ENCODE measurements at places on chromosomes 1 and 21.

- no peak for DNase-seq
Observed at GRCh38 chr1:148315071-148315811, 163.2 kb upstream of the NBPF11 start.

GRCh38 chr1:92877081-92877711 lies 45.4 kb downstream of the RPL5 start:
- DNase-seq, result no peak

GRCh38 chr1:29679828-29680558 lies 443.7 kb downstream of the PTPRU start:
- no peak for DNase-seq

GRCh38 chr1:202215472-202216130 lies 22.0 kb downstream of the LGR6 start:
- no peak for DNase-seq

DNA sequence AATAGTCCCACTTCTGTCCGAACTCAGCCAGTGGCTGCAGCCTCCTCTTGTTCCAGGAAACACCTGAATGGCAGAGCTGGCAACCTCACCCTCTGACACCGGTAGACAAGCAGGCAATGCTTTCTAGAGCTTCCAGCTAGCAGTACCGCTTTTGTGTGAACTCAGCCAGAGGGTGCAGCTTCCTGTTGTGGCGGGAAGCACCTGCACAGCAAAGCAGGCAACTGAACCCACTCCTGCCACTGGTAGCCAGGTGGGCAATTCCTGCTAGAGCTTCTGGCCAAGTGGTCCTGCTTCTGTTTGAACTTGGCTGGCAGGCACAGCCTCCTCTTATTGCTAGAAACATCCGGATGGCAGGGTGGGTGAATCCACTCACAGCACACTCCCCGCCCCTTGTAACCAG lies 40.1 kb upstream of the TMPRSS15 start:
- DNase-seq, result no peak

DNA sequence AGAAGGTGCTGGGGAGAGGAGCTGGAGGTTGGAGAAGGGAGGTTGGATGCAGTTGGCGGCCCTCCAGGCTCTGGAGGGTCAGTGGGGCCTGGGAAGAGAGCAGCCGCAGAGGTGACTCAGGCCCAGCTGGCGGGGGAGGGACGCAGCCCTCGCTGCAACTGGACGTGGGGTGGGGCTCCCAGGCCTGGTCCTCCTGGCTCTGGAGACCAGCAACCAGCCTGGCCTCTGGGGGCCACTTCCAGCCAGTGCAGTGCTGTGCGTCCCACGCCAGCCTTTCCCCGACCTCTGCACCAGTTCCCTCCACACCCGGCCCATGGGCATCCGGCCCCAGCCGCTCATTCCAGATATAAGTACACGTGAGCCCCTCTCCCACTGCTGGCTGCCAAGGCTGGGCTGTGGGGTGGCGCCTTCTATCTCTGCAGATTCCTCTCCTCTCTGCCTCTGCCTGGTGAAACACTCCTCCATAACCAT lies 38.0 kb upstream of the COL18A1 start:
- no peak for DNase-seq

DNA sequence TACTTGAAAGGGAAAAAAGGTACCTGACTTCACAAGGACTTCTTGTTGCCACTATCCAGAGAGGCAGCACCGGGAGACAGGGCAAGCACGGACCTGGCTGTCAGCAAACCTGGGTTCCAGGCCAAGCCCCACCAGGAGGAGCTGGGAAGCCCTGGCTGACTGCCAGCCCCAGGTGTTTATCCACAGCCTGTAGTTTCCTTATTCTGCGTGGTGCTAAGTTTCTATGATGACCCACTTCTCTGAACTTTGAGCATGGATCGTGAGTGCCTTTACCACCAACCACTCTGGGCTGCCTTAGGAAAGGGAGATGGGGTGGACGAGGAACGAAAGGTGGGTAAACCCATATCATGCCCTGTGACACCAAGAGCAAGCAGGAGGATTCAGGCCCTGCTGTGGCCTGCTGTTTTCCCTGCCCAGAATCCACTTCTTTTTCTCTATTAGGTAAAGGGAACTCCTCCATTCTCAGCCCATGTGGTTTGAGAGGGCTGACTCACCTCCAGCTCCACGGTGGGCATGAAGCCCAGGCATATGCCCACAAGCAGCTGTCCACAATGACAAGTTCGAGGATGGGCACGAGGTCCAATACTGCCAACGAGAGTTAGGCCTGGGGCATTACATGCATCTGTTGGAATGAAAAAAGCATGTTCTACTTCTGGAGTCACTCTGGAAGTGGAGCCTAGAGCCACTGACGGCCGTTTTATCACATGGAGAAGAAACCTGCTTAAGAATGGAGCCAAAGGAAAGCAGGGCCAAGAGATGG lies 20.3 kb downstream of the TSPAN2 start:
- DNase-seq, result no peak

Measured in stimulated activated CD8-positive, alpha-beta memory T cell treated with anti-CD3 and anti-CD28 coated beads, Interleukin-15, amount 100 ng/mL, for 4 hours (primary cell).